ENCODE measurements at places on chromosomes 2 and 18. TPM values are rescaled to one million over a fixed set of nuclear protein-coding genes. Genes with fewer than 3 reads are reported as not detected.

- DNase-seq, result no peak
- H3K27ac ChIP-seq, result no peak overlapping the region
- H3K36me3 ChIP-seq, result peaks cover 4% of the 10 kb centered on the region
- peaks cover 6% of the 10 kb centered on the region for H3K4me1 ChIP-seq
Observed at GRCh38 chr2:138207074-138207930, 243.0 kb downstream of the HNMT start.

- no peak for DNase-seq
- H3K4me1 ChIP-seq, result no peaks in the 10 kb centered on the region
- H3K36me3 ChIP-seq, result peaks cover 7% of the 10 kb centered on the region
- H3K4me3 ChIP-seq, result no peak overlapping the region
Observed at GRCh38 chr18:3172097-3172496, 47.7 kb downstream of the MYOM1 start.

DNA sequence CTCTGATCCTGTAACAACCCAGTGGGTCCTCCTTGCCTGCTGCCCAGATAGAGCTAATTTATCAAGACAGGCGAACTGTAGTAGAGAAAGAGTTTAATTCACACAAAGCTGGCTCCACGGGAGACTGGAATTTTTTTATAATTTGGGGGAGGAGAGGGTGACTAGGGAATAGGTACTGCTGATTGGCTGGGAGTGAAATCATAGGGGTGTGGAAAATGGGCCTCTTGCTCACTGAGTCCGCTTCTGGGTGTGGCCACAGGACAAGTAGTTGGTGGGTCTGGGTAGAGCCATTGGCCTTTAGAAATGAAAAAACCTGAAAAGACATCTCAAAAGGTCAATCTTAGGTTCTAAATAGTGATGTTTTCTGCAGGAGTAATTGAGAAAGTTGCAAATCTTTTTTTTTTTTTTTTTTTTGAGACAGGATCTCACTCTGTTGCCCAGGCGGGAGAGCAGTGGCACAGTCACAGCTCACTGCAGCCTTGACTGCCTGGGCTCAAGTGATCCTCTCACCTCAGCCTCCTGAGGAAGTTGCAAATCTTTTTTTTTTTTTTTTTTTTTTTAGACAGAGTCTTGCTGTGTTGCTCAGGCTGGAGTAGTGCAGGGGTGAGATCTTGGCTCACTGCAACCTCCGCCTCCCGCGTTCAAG is 14.4 kb upstream of the UGGT1 start:
- H3K4me1 ChIP-seq, result no peaks in the 10 kb centered on the region
- no peak overlapping the region for H3K27ac ChIP-seq
- no peak overlapping the region for H3K4me3 ChIP-seq
- no peaks in the 10 kb centered on the region for H3K36me3 ChIP-seq
- DNase-seq, result peak; percentile 6

GRCh38 chr18:79786304-79786703 is 11.4 kb upstream of the KCNG2 start:
- H3K27me3 ChIP-seq, result no peaks in the 10 kb centered on the region
- no peak overlapping the region for H3K4me3 ChIP-seq
- DNase-seq, result no peak

GRCh38 chr2:230636684-230637271 is 75.9 kb upstream of the CAB39 start:
- H3K36me3 ChIP-seq, result no peaks in the 10 kb centered on the region
- no peaks in the 10 kb centered on the region for H3K4me1 ChIP-seq
- DNase-seq, result no peak
- H3K27ac ChIP-seq, result no peak overlapping the region
- H3K27me3 ChIP-seq, result no peaks in the 10 kb centered on the region

DNA sequence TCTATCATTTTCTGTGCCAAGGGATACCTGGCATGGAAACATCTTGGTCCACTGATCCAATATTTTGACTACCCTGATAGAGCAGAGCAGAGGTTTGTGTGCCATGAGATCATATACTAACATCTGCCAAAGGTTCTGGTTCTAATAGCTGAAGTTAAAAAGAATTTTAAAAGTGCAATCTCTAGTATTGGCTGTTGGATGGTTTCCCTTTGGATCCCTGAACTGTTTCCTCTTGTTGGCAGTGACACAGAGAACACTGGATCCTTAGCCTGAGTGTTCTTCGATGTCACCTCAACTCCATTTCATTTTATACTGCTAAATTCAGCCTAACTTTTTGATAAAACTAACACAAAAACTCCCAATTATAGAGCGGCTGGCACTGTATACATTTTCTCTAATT is 169.3 kb upstream of the FBXO11 start:
- H3K36me3 ChIP-seq, result no peaks in the 10 kb centered on the region
- no peaks in the 10 kb centered on the region for H3K4me1 ChIP-seq
- no peaks in the 10 kb centered on the region for H3K27me3 ChIP-seq
- DNase-seq, result no peak

- H3K36me3 ChIP-seq, result peaks cover 6% of the 10 kb centered on the region
- peaks cover 6% of the 10 kb centered on the region for H3K4me1 ChIP-seq
- H3K27me3 ChIP-seq, result no peaks in the 10 kb centered on the region
- H3K4me3 ChIP-seq, result no peak overlapping the region
- no peak overlapping the region for H3K27ac ChIP-seq
Observed at GRCh38 chr18:3313685-3314084, 51.8 kb downstream of the MYL12B start.

GRCh38 chr2:8511868-8512612 is 169.8 kb upstream of the ID2 start:
- no peaks in the 10 kb centered on the region for H3K4me1 ChIP-seq
- H3K4me3 ChIP-seq, result no peak overlapping the region
- H3K27me3 ChIP-seq, result no peaks in the 10 kb centered on the region
- peaks cover 6% of the 10 kb centered on the region for H3K36me3 ChIP-seq
- DNase-seq, result peak; percentile 6
- H3K27ac ChIP-seq, result no peak overlapping the region

DNA sequence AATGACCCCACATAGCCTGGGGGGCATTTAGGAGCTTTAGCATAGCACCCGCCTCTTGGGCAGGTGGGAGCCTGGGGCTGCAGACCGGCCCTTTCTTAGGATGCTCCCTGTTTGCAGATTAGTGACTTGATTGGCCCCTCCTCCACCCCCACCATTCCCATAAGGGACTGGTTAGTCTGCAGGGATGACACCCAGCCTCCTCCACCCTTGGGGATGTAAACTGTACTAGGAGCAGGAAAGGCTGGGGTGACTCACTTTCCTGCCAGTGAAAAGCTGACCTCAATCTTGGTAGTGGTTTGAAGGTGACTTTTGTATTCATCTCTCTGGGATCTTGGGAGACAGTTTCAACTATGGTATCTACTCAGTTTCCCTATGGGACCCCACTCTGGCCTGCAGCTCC is 24.2 kb downstream of the CTIF start:
- peaks cover 6% of the 10 kb centered on the region for H3K36me3 ChIP-seq
- peak overlapping the region; percentile 85 for H3K27ac ChIP-seq
- peaks cover 27% of the 10 kb centered on the region for H3K4me1 ChIP-seq
- H3K27me3 ChIP-seq, result no peaks in the 10 kb centered on the region

DNA sequence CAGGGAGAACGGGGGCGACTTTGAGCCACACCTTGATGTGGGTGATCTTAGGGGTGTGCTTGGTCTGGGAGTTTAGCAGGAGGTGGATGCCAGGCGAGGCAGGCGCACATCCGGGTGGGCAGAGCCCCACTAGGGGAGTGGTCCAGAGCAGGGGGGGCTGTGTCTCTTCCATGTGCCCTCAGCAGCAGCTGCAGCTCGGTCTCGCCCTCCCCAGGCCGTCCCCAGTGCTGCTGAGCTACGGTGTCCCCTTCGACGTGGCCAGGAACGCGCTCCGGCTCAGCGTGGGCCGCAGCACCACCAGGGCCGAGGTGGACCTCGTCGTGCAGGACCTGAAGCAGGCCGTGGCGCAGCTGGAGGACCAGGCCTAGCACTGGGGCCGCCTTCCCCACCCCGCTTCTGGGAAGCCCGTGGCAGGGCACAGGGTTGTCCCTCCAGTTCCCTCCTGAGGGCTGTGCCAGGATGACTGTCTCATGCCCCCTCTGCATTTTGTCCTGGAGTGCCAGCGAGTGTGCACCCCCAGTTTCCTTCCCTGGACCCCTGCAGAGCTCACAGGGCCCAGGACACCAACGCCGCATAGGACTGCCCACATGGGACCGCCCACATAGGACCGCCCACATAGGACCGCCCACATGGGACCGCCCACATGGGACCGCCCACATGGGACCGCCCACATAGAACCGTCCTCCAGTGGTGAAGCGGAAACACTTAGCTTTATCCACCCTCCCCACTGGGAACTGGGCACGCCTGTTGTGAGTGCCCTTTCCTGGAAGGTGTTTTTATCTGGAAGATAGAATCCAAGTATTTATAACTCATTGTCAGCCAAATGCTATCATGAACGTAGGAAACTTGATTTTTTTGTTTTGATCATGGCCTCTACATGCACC is 1.9 kb upstream of the ESPNL start:
- no peaks in the 10 kb centered on the region for H3K27me3 ChIP-seq
- H3K36me3 ChIP-seq, result no peaks in the 10 kb centered on the region
- no peak overlapping the region for H3K4me3 ChIP-seq
- peak; percentile 92 for DNase-seq
- no peak overlapping the region for H3K27ac ChIP-seq

GRCh38 chr18:57529151-57529550 is 57.4 kb downstream of the FECH start:
- H3K4me3 ChIP-seq, result no peak overlapping the region
- no peaks in the 10 kb centered on the region for H3K4me1 ChIP-seq
- no peaks in the 10 kb centered on the region for H3K36me3 ChIP-seq
- DNase-seq, result no peak

DNA sequence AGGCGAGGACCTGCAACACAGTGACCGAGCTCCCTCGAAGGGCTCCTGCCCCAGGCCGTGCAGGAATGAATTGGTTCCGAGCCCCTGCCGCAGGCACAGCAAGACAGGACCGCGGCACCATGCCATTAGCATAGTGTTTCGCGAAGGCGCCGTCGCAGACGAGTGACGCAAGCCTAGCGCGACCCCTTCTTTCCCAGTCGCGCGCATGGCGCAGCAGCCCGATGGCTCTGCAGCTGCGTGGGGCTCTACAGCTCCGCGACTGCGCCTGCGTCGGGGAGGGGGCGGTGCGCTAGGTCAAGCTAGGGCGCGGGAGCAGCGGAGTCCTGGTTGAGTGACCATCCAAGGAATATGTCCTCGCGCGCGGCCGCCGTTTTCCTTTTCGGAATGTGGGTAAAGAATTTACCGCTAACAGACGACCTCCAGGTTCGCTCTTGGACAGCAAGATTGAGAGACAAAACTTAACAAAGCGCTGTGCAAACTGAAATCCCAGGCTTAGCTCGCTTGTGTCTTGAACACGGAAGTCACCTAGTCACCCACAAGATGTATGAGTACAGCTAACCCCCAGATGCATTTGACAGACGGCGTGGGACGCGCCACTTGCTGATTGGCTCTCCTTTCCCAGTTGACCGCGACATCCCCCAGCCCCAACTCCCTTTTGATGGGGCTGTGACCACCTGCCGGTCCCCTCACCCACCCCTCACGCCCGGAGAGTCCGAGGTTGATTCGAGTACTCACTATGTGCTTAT is at the start of gene TRMT61B:
TSS of gene TRMT61B (minus strand) at position 164 of the 746 bp plus-strand sequence. CDS start at position 132, 32 bp downstream.
- no peaks in the 10 kb centered on the region for H3K36me3 ChIP-seq
- peak within 1 kb of the TSS; percentile 79 for H3K27ac ChIP-seq
- H3K27me3 ChIP-seq, result no peaks in the 10 kb centered on the region
- peak; percentile 93 for DNase-seq
- H3K4me3 ChIP-seq, result peak within 1 kb of the TSS; percentile 92
- H3K4me1 ChIP-seq, result peaks cover 9% of the 10 kb centered on the region

GRCh38 chr2:88451811-88452564 is 505 bp downstream of the FOXI3 start:
- peak overlapping the region; percentile 58 for H3K4me3 ChIP-seq
- H3K36me3 ChIP-seq, result no peaks in the 10 kb centered on the region
- DNase-seq, result no peak

DNA sequence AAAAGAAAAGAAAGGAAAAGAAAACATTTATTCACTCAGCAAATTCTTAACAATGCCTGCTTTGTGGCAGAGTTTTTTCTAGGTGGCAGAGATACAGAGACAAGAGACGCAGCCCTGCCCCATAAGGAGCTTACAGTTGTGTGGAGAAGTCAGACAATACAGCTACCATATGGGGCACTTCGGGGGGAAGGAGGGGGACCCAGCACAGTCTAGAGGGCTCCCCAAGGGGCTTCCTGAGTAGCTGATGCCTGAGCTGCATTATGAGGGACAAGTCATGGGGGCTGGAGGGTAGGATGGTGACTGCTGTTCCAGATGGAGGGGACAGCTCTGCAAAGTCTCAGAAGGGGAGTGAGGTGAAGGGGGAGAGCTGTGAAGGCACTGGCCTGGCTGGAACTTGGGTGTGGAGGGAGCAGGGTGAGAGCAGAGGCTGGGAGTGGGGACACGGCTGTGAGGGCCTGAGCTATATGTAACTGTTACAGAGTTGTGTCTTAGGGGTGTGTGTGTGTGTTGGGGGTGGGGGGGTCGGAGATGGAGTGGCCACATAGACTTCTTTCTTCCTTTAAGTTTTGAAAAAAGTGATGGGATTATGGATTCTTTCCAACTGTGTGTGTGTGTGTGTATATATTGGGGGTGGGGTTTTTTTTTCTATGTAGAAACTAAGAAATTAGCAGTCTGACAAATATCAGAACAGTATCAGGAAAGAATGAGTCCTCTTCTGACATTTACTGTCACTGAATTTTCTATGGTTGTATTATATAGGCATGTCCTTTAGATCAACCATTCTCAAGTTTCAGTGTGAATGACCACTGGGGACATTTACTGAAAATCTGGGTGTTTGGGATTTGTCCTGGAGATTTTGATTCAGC is 66.0 kb upstream of the HAAO start:
- H3K4me1 ChIP-seq, result peaks cover 17% of the 10 kb centered on the region
- no peaks in the 10 kb centered on the region for H3K27me3 ChIP-seq
- H3K4me3 ChIP-seq, result no peak overlapping the region
- H3K27ac ChIP-seq, result peak overlapping the region; percentile 41
- DNase-seq, result no peak
- H3K36me3 ChIP-seq, result no peaks in the 10 kb centered on the region

- no peak overlapping the region for H3K27ac ChIP-seq
- no peak for DNase-seq
- H3K27me3 ChIP-seq, result no peaks in the 10 kb centered on the region
- no peaks in the 10 kb centered on the region for H3K36me3 ChIP-seq
Observed at GRCh38 chr2:233089851-233090250, 29.7 kb downstream of the INPP5D start.

DNA sequence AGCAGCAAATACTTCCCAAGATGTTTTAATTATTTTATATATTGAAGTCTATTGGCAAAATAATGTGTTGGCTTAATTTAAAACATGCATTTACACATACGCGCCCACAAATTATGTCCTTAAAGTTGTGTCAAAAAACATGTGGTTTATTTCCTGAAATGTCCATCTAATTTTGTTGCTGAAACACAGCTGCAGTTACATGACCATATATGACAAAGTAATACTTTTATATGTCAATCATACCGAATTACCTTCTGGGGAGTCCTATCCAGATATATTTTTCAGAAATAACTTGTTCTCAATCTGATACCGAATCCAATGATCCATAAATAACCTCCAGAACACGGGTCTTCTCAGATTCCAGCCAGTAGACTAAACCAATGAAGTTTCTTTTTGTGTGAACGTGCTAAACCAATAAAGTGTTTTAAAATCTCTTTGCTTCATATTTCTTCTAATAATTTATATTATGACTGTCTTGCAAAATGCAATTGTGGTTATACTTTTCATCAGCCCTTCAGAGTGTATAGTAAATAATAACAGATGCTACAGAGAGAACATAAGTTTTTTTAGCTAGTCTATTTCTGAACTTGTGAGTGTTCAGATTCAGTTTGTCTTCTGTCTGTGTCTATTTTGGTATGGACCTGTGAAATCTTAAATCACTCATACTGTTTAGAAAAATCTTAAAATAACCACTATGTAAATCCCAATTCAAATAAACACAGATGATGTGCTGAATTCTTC is 2.4 kb downstream of the SCG2 start:
- no peak overlapping the region for H3K27ac ChIP-seq
- no peaks in the 10 kb centered on the region for H3K27me3 ChIP-seq
- no peak for DNase-seq

The SPP2 gene
- total RNA-seq, result not detected

The ASPRV1 gene
- total RNA-seq, result 0.23 TPM

The MSTN gene
- total RNA-seq, result 0.09 TPM

The TMEM169 gene
- total RNA-seq, result 0.35 TPM

Data from MCF 10A (cell line).